ENCODE measurements at places on chromosomes 13 and 19. TPM values are rescaled to one million over a fixed set of nuclear protein-coding genes. Genes with fewer than 3 reads are reported as not detected.

Gene TIMM13
- 61.4 TPM for total RNA-seq

Gene CEACAM21
- not detected for total RNA-seq

Gene PEAK3
- total RNA-seq = 0.08 TPM

Gene REXO1
- total RNA-seq = 20.6 TPM

Gene DNAJC3
- total RNA-seq = 10.0 TPM

Gene IGFL1
- total RNA-seq = 1.7 TPM

Gene LGALS14
- not detected for total RNA-seq

Gene CEACAM16
- total RNA-seq = not detected

Gene PHF11
- total RNA-seq = 5.1 TPM

Gene LILRB4
- total RNA-seq = not detected

Gene PRR36
- total RNA-seq = 0.19 TPM

Gene ZNF665
- not detected for total RNA-seq

Gene CCDC8
- not detected for total RNA-seq

Gene ELSPBP1
- total RNA-seq = not detected

Gene VSTM2B
- total RNA-seq = not detected

Gene ACER1
- total RNA-seq = not detected

Gene ZNF792
- total RNA-seq = 1.4 TPM

Gene GPR183
- not detected for total RNA-seq

Gene CATSPERD
- total RNA-seq = not detected

Gene SEMA6B
- total RNA-seq = 5.6 TPM

Gene GZMM
- 0.56 TPM for total RNA-seq

Gene LILRB5
- not detected for total RNA-seq

Gene ETFB
- total RNA-seq = 239 TPM

Gene SIX5
- total RNA-seq = 26.6 TPM

Gene TDRD3
- total RNA-seq = 5.2 TPM

Gene PNMA8A
- total RNA-seq = 9.3 TPM

Gene SIGLEC12
- not detected for total RNA-seq

Gene TSHZ3
- 2.4 TPM for total RNA-seq

Gene NANOS2
- total RNA-seq = not detected

Gene ICAM4
- not detected for total RNA-seq

Gene LAIR1
- not detected for total RNA-seq

Gene SULT2A1
- total RNA-seq = not detected

Gene ATP8B3
- 2.3 TPM for total RNA-seq

Gene PROZ
- total RNA-seq = not detected

Gene SMIM44
- not detected for total RNA-seq

Gene CPB2
- total RNA-seq = not detected

Gene KIR2DL4
- total RNA-seq = not detected

Gene MAP3K10
- 15.5 TPM for total RNA-seq

Measured in A549 treated with Mapracorat at 1 μM for 4 hours (cell line).